ENCODE measurements at places on chromosomes 11 and 22. TPM values are rescaled to one million over a fixed set of nuclear protein-coding genes. Genes with fewer than 3 reads are reported as not detected.

- no peak overlapping the region for H3K4me3 ChIP-seq
- H3K36me3 ChIP-seq = no peaks in the 10 kb centered on the region
- no peak overlapping the region for H3K27ac ChIP-seq
- no peaks in the 10 kb centered on the region for H3K27me3 ChIP-seq
Measured at GRCh38 chr22:37734964-37735451, 38.2 kb downstream of the TRIOBP start.

GRCh38 chr11:65236194-65237059 is 25.3 kb upstream of the POLA2 start:
- no peaks in the 10 kb centered on the region for H3K4me1 ChIP-seq
- H3K27ac ChIP-seq = no peak overlapping the region
- no peak overlapping the region for H3K4me3 ChIP-seq
- H3K27me3 ChIP-seq = peaks cover 6% of the 10 kb centered on the region

GRCh38 chr11:36073411-36074203 is 129.7 kb downstream of the LDLRAD3 start:
- peaks cover 33% of the 10 kb centered on the region for H3K27me3 ChIP-seq
- no peaks in the 10 kb centered on the region for H3K36me3 ChIP-seq
- H3K4me1 ChIP-seq = no peaks in the 10 kb centered on the region
- DNase-seq = no peak
- H3K4me3 ChIP-seq = no peak overlapping the region
- no peak overlapping the region for H3K27ac ChIP-seq

DNA sequence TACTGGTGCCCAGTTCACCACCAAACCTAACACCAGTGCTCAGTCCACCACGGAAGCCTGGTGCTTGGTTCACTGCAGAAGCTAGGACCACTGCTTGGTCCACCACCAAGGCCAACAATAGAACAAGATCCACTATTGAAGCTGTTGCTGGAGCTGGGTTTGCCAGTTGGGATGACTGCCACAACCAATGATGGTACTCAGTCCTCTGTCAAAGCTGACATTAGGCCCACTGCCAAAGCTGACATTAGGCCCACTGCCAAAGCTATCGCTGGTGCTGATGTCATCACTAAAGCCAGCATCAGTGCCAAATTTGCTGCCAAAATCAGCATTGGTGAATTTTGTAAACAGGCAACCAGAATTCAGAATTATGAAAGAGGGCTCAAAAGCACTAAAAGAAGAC is 1850.2 kb upstream of the RAG2 start:
- H3K4me1 ChIP-seq = no peaks in the 10 kb centered on the region
- no peak for DNase-seq
- H3K4me3 ChIP-seq = no peak overlapping the region
- H3K27me3 ChIP-seq = no peaks in the 10 kb centered on the region

DNA sequence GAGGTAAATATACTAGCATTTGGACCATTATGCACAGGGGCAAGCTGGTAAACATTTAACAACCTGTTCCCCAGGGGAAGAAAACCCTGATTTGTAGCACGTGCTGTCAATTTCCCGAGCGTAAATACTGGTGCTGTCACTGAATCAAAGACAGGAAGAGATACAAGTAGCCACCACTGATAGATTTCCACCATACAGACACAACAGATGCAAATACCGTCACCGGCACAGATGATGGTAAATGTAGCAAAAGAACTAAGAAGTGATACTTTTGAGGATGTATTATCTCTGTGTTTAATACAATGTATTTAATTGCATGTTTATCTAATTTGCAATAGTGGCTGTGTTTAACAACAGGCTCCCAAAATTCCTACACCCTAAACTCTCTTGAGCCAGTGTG is 39.6 kb downstream of the SHISAL1 start:
- H3K27me3 ChIP-seq = peaks cover 23% of the 10 kb centered on the region
- peaks cover 4% of the 10 kb centered on the region for H3K4me1 ChIP-seq
- no peak overlapping the region for H3K4me3 ChIP-seq
- no peak overlapping the region for H3K27ac ChIP-seq
- peaks cover 5% of the 10 kb centered on the region for H3K36me3 ChIP-seq

GRCh38 chr11:66011239-66011784 is 496 bp upstream of the CST6 start:
- peaks cover 2% of the 10 kb centered on the region for H3K36me3 ChIP-seq
- H3K4me3 ChIP-seq = no peak overlapping the region
- H3K4me1 ChIP-seq = peaks cover 5% of the 10 kb centered on the region
- peaks cover 13% of the 10 kb centered on the region for H3K27me3 ChIP-seq

GRCh38 chr11:129292771-129293170 is 82.9 kb upstream of the BARX2 start:
- no peak for DNase-seq
- no peaks in the 10 kb centered on the region for H3K36me3 ChIP-seq

DNA sequence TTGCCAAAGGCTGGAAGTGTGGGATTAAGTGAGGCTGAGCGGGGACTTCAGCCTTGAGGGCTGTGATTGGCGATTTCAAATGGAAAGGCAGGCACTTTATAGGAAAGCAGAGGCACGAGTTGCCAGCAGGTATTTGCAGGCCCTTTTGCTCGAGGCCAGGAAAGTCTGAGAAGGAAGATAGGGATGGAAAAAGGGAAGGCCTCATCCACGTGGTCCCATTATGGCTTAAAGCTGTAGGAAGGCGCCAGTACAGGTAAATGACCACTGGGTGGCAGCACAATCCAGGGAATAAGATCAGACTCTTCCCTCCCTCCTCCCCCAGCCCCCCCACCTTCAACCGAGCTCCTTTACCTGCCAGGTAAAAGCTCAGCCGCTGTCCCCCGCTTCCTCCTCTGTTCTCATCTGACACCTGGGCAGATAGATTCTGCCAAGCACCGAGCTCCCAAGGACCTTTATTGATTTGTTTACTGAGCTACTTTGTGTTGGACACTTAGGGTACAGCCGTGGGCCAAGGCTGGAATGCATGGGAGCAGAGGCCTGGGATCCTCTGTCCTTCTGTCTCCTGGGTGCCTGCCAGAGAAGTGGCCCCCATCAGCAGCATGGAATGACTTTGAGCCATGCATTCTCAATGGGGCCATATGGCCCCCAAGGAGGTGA is 7.5 kb downstream of the P2RX3 start:
- no peaks in the 10 kb centered on the region for H3K36me3 ChIP-seq
- H3K27me3 ChIP-seq = peaks cover 8% of the 10 kb centered on the region
- DNase-seq = peak; percentile 47
- H3K4me1 ChIP-seq = peaks cover 5% of the 10 kb centered on the region

DNA sequence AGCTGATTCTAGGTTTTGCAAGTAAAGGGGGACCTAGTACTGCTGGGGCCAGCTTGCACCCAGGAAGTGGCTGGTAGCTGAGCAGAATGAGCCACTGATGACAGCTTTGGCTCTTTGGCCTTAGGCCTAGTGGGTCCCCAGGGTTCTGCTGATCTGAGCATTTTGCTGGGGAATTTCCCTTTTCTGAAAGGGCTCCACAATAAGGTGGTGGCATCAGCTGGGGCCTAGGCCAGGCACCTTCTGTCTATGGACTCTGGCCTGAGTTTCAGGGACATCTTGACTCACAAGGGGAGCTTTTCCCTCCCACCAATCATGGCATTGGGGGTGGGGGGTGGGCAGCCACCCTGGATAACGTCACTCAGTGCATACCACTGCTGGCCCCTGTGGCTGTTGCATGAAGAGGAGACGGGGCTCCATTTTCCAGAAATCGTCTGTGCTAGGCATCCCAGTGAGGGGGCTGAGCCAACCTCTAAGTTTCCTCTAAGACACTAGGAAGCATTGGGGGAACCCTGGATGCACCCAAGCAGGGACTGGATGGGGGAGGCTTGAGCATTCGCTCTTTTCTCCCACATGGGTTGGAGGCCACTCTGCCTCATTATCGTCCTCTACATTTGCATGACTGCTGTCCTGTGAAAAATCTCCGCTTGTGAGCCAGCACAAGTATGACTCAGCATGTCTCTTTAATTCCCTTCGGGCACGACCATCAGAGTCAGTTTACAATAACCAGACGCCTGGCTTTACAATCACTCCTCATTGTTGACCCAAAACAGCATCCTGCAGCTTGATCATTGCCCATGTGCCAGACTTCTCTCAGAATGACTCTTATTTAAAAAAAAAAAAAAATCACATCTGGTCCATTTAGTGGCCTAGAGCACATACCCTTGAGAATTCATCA is 145.0 kb upstream of the THY1 start:
- no peak for DNase-seq
- H3K4me3 ChIP-seq = no peak overlapping the region
- H3K27ac ChIP-seq = no peak overlapping the region
- H3K4me1 ChIP-seq = no peaks in the 10 kb centered on the region
- no peaks in the 10 kb centered on the region for H3K36me3 ChIP-seq

DNA sequence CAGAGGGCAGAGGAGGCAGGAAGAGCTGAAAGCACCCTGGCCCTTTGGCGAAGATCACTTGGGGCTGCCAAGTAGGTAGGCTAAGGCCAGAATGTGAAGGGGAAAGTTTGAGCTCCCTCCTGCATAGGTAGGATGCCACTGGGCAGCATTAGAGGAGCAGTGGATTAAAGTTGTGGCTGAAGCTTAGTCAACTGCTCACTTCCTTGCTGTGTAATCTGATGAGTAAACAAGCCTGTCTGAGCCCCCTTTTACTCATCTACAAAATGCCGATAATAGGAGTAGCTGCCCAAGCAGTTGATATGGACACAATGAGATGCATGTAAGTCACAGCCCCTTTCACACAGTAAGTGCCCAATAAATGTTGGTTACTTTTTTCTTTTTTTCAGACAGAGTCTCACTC is 216.4 kb downstream of the MN1 start:
- no peaks in the 10 kb centered on the region for H3K4me1 ChIP-seq
- H3K27ac ChIP-seq = no peak overlapping the region

DNA sequence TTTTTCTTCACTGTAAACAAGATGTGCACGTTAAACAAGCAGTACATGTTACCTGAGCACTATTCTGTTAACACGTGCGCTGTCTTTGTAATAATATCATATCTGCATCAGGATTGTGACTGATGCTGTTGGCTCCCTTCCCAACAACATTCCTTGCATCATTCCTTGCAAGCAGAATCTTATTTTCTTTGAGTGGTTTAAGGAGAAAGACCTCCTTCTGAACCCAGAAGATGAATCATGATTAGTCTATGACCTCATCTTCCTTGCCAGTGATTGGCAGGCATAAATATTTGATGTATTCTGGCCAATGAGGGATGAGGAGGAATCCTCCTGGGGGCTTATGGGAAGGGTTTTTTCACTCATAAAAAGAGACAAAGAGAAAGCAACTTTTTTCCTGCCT is 46.2 kb downstream of the C11orf71 start:
- no peak overlapping the region for H3K27ac ChIP-seq
- peaks cover 23% of the 10 kb centered on the region for H3K27me3 ChIP-seq
- no peak for DNase-seq
- peaks cover 3% of the 10 kb centered on the region for H3K36me3 ChIP-seq
- H3K4me3 ChIP-seq = no peak overlapping the region

DNA sequence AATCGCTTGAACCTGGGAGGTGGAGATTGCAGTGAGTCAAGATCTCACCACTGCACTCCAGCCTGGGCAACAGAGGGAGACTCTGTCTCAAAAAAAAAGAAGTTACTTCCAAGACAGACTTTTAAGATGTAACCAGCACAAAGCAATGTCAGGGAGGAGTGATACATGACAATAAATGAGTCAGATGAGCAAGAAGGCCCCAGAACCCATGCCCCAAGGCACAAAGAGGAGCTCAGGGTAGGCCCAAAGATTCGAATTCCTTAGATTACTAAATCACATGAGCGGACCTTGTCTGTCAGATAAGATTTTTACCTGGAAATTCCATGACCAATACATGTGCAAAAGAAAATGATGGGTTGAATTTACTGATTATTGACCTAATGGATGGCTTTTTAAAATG is 10.5 kb upstream of the JHY start:
- H3K27ac ChIP-seq = no peak overlapping the region
- peaks cover 34% of the 10 kb centered on the region for H3K27me3 ChIP-seq
- H3K4me3 ChIP-seq = no peak overlapping the region

DNA sequence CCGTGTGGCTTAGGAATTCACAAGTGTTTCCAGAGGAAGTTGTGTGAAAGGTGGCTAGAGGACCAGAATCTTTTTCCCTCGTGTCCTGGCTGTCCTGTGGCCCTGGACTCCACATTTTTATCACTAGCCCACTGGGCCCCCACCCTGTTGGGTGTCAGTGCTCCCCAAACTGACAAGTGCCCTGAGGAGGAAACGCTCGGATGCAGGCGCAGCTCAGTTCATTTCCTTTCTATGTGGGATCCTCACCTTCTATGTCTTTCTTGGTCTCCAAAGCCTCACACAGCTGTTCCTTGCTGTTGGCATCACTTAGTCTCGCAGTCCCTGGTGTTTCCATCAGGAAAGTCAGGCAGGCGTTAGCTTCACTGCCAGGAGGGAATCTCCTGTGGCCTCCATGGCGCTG is 68.0 kb upstream of the KCNQ1OT1 start:
- no peak overlapping the region for H3K4me3 ChIP-seq
- peaks cover 12% of the 10 kb centered on the region for H3K4me1 ChIP-seq
- H3K27me3 ChIP-seq = no peaks in the 10 kb centered on the region
- no peak overlapping the region for H3K27ac ChIP-seq
- no peak for DNase-seq
- H3K36me3 ChIP-seq = peaks cover 8% of the 10 kb centered on the region

GRCh38 chr11:47393163-47394049 is 15.0 kb upstream of the SLC39A13 start:
- peak overlapping the region; percentile 91 for H3K27ac ChIP-seq
- no peak for DNase-seq
- no peaks in the 10 kb centered on the region for H3K36me3 ChIP-seq
- peaks cover 23% of the 10 kb centered on the region for H3K4me1 ChIP-seq

DNA sequence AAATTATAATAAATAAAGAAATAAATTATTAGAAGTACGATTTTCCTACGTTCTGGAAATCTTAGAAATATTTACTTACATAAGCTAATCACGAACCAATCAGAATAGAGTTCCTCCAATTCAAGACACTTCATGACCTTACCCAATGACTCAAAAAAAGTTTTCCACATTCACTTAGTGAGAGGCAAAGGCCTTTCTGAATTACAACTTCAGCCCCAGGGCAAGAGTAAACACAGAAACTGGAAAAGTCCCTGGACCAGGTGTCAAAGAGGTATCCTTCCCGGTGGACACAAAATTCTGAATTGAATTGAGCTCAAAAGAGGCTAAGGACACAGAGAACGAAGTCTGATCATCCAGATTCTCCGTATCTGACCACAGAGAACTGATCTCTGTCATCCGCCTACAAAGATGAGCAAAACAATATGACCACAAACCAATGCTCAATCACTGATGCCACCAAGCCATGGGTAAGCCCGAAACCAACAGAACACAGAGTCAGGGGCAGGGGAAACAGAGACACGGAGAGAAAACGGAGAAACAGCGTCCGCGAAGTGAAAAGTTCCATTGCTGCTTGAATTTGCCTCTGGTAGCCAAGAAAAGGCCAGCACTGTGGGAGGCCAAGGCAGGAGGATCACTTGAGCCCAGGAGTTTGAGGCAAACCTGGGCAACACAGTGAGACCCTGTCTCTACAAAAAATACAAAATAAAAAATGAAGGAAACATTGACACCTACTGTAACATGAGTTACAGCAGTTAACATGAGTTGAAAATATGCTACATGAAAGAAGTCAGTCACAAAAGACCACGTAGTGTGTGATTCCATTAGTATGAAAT is 6.8 kb downstream of the BID start:
- DNase-seq = no peak
- H3K27ac ChIP-seq = peak overlapping the region; percentile 98
- no peaks in the 10 kb centered on the region for H3K27me3 ChIP-seq
- H3K4me1 ChIP-seq = peaks cover 29% of the 10 kb centered on the region

The KCNQ1 gene
- 25.5 TPM for total RNA-seq

The OR52I2 gene
- total RNA-seq = not detected

The FGF3 gene
- total RNA-seq = not detected

The SEC14L6 gene
- total RNA-seq = not detected

The LRRC55 gene
- not detected for total RNA-seq

The LARGE1 gene
- total RNA-seq = 7.0 TPM

The POU2AF2 gene
- not detected for total RNA-seq

The PLEKHB1 gene
- 26.5 TPM for total RNA-seq

The GALR3 gene
- total RNA-seq = not detected

The AGBL2 gene
- total RNA-seq = 8.2 TPM

The DMC1 gene
- not detected for total RNA-seq

The ST14 gene
- 0.81 TPM for total RNA-seq

The CBY1 gene
- 12.3 TPM for total RNA-seq
